Dermis microvascular lymphatic vessel endothelial cell (primary cell): ENCODE measurements at places on chromosomes 1 and 21. TPM values are rescaled to one million over a fixed set of nuclear protein-coding genes. Genes with fewer than 3 reads are reported as not detected.

DNA sequence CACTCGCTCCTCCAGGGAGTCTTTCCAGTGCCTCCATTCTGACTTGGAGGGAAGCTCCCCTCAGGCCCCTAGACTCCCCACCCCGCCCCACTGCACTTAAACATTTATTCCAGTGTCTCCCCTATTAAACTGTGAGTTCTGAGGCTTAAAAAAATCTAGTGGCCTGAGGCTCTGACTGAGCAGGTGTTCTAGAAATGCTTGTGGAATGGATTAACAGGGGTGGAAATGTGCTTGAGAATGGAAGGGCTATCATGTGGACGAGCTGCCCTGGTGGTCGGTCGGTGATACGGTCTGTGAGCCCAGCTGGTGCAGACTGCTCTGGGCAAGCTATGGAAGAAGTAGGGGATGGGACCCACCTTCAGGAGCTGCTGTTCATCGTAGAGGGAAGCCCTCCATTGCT lies 130.2 kb downstream of the PEX14 start:
- no peak for DNase-seq

Gene HUNK
- total RNA-seq: under 0.01 TPM in 2 replicates

DNA sequence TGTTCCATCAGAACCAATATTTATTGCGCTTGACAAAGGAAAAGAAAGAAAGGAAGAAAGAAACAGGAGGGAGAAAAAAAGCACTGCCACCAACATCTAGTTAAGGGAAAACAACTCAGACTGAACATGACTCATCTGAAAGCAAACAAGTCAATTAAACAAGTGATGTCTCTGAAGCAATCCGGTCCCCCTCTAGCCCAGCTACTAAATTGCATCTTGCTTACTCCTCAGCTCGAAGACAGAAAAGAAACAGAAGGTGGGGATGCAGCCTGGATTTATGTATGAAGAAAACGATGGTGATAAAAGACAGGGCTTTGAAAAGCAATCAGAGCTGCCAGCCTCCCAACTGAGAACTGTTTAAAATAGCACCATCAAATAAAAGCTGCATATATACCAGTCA lies 188.2 kb downstream of the OMA1 start:
- DNase-seq: no peak

Gene CFHR4
- total RNA-seq: not detected in 2 replicates

Gene FDPS
- total RNA-seq: 401 and 490 TPM in 2 replicates

DNA sequence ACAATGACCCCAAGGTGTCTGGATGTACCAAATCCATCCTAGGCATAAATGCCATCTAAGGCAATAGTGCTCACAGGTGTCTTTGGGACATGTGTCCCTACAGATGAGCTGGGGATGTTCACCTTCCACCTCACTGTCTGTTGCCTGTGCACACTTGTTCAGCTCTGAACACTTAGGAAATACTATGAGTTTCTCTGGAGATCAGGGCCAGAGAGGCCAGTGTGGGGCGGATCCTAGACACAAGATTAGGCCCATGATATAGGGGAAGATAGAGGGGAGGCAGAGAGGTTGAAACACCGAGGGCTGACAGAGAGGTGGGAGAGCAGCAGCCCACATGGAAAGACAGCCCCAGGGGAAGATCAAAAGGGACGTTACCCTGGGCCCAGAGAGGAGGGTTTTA lies 25.6 kb downstream of the C1orf116 start:
- no peak for DNase-seq

Gene NBPF6
- not detected in 2 replicates for total RNA-seq

Gene FYB2
- total RNA-seq: under 0.01 TPM in 1 of 2 replicates, not detected in the other

- no peak for DNase-seq
These were observed 99.7 kb downstream of the JAK1 start for GRCh38 chr1:64866689-64867088.

Gene CLEC20A
- total RNA-seq: not detected in 2 replicates

- no peak for DNase-seq
These were observed 14.6 kb downstream of the SIPA1L2 start for GRCh38 chr1:232615306-232615800.

Gene CFH
- 6.5 and 92.4 TPM in 2 replicates for total RNA-seq

Gene SLC35E2B
- total RNA-seq: 15.7 and 32.0 TPM in 2 replicates

- no peak for DNase-seq
These were observed at the start of gene KCNK1 for GRCh38 chr1:233613252-233614172. Gene KCNK1 (plus strand): TSS chr1:233614106. CDS start chr1:233614172, 66 bp downstream.

Gene RNU1-2
- total RNA-seq: under 0.01 TPM in 2 replicates

- no peak for DNase-seq
These were observed 448.5 kb downstream of the NUF2 start for GRCh38 chr1:163770265-163770664.

DNA sequence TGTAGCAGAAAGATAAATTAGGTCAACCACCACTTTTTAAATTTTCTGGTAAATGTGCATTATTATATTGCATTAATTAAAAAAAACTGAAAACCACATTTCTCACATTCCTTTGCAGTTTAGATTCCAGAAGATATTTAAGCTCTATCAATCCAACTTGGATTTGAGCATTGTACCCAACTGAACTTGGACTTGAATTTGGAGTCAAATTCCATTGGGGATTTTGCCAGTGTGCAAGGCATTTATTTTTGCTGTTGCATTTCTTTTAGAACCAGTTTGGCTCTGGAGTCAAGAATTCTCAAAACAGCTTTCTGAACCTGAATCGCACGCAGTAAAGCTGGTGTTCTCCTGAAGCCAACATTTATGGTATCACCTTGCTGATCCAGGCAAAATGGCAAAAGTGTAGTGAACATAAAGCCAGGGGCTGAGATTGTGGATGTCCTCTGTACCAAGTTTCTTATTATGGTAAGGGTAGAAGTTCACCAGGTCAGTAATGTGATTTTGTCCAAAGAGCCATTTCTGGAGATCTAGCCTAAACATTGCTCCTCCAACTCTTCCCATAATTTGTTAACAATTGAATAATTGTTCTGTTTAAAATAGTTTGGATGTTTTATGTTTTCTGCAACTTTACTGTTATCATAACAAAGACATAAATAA lies 890.9 kb downstream of the LRRIQ3 start:
- no peak for DNase-seq

Gene TRIM46
- 1.8 and 1.9 TPM in 2 replicates for total RNA-seq

DNA sequence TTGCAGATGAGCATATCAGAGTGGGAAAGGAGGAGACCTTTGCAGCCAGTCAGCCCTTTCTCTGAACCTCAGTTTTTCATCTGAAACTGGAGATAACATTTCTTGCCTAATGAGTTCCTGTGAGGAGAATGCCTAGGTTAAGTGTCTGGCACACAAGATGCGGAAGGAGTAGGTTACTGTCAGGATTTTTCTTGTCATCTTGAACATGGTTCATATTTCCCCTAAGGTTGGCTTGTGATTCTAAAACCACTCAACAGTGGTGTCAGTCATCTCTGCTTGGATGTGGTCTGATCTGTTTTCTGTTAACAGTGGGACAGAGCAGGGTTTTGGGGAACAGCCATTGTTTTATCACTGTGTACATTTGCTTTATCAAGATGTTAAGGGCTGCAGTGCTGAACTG lies 70.6 kb downstream of the TGFB2 start:
- DNase-seq: no peak

Gene S100A6
- 377 and 1,309 TPM in 2 replicates for total RNA-seq

- peak; percentile 10 for DNase-seq
These were observed 21.9 kb downstream of the ZYG11B start for GRCh38 chr1:52748119-52748518.

GRCh38 chr1:53123453-53124140 lies 18.8 kb downstream of the SLC1A7 start:
- DNase-seq: no peak

Gene FCER1A
- not detected in 2 replicates for total RNA-seq

DNA sequence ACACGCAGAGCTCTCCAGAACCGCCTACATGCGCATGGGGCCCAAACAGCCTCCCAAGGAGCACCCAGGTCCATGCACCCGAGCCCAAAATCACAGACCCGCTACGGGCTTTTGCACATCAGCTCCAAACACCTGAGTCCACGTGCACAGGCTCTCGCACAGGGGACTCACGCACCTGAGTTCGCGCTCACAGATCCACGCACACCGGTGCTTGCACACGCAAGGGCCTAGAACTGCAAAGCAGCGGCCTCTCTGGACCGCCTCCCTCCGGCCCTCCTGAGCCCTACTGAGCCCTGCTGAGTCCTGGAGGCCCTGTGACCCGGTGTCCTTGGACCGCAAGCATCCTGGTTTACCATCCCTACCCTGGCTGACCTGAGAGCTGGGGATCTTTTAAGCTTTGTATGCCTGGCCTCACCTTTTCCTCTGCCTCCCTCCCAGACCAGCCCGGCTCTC lies 8.3 kb downstream of the OLIG2 start:
- no peak for DNase-seq

Gene CLSTN1
- total RNA-seq: 43.8 and 61.8 TPM in 2 replicates

Gene SAMSN1
- 0.13 and 0.26 TPM in 2 replicates for total RNA-seq

GRCh38 chr1:15835205-15835740 lies 12.2 kb upstream of the SPEN start:
- DNase-seq: no peak

Gene EVA1C
- 15.9 and 23.4 TPM in 2 replicates for total RNA-seq

DNA sequence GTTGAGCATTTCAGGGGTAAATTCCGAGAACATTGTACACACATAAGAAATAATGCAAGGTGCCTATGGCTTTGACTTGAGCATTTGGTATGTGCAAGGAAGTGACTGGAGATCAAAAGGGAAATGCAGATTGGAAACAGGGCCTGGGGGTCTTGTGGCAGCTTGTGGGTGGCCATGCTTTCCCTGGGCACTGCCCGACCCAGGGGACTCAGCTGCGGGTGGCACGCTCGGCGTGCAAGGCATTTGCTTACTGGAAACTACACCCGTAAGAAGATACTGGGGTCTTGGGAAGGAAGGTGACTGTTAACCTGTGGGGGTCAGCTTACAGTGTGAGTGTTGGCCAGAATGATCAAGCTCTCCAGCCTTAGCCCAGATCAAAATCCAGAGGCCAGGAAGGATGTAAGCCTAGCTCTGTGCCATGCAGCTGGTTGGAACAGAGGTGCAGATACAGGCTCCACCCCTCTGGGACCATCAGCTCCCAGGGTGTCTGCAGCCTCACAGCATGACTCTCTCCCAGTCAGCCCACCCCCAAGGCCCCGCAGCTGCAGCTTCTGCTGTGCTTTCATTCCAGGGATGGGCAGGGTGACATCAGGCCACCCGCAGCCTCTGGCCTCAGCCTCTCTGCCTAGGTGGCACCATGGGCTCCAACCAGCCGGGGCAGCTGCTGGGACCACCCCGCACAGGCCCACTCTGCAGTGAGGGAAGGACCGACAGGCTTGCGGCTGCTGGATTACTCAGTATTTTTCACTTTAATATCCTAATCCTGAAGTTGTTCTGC lies 55.1 kb downstream of the KIF26B start:
- no peak for DNase-seq

- peak; percentile 11 for DNase-seq
These were observed 84.9 kb downstream of the KIF14 start for GRCh38 chr1:200535605-200536004.

- DNase-seq: no peak
These were observed 310.0 kb upstream of the SPAG17 start for GRCh38 chr1:118494998-118495397.

GRCh38 chr1:170669107-170669445 lies 5.1 kb downstream of the PRRX1 start:
- no peak for DNase-seq

- DNase-seq: no peak
These were observed 86.7 kb downstream of the PROX1 start for GRCh38 chr1:214074477-214074876.

Gene PIGR
- total RNA-seq: not detected in 2 replicates

DNA sequence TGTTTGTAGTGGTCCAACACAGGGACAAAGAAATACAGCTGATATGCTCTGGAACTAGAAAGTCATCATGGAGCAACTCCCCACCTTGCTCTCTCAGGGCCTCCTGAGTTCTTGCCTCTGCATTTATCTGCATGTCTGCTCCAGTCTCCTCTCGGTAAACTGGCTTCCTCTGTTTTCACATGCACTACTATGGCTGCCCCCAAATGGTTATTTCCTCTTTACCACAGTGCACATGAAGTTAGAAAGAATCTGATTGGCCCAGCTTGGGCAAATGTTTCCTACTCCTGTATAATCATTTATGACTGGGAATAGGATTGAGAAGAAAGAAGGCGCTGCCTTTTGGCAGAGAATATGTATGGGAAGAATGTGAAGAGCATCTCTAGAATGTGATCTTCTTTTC lies 16.5 kb upstream of the PSMB2 start:
- no peak for DNase-seq

Gene KCNJ9
- total RNA-seq: not detected in 2 replicates

Gene COL24A1
- under 0.01 TPM in 1 of 2 replicates, not detected in the other for total RNA-seq

DNA sequence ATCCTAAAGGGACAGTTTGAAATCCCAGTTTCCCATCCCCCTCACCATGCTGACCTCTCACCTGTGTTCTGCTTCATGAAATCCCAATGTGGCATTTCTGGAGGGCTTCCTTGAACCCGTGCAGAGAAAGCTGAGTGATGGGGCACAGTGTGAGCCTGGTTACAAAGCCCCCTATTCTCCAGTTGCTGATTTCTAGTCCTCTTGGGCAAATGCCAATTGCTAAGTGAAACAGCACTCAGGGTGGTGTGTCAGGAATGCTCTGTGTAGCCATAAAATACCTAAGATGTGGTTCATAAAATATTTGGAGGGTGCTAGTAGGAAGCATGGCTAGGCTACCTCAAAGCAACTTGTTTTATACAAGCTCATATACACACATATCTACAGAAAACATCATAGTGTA lies 32.0 kb downstream of the SUSD4 start:
- DNase-seq: no peak

Gene JAM2
- total RNA-seq: 0.51 and 1.4 TPM in 2 replicates

DNA sequence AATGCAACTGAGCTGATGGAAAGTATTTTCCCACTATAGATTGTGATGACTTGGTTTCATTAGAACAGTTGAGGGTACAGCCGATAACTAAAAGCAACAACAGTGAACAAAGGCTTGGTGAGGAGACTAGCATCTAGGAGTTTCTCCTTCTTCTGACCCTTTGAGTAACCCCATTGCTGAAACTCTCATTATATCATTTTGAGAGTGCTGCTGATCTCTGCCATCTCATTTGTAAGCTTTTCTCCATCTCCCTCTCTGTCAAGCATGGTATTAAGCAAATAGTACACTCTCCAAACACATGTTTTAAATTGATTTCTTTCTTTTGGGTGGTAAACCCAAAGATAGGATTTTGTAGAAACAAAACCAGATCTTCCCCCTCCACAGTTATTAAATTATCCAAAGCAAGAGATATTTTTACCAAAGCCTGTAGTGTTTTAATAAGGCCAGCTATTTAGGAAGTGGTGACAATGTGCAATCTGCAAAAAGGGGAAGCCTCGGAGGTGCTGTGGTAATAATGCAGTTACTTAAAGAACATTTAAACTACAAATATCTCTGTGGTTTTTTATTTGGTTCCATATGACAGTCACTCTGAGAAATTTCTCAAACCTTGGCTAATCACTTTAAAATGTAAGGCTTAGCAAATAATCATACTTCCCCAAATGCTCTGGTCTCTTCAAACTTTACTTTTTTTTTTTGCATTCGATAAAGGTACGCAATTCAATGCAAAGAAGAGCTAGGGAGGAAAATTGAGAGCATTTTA lies 287.5 kb downstream of the HLX start:
- DNase-seq: no peak

GRCh38 chr1:202692959-202693555 lies 17.2 kb downstream of the SYT2 start:
- DNase-seq: peak; percentile 33

Gene OR6N1
- total RNA-seq: not detected in 2 replicates

- no peak for DNase-seq
These were observed 113.4 kb downstream of the ZBTB18 start for GRCh38 chr1:244164511-244164890.
